ENCODE measurements at places on chromosomes 1 and 21.
A peak's percentile ranks its signal among the peaks of the same experiment; 100 is the strongest.

DNA sequence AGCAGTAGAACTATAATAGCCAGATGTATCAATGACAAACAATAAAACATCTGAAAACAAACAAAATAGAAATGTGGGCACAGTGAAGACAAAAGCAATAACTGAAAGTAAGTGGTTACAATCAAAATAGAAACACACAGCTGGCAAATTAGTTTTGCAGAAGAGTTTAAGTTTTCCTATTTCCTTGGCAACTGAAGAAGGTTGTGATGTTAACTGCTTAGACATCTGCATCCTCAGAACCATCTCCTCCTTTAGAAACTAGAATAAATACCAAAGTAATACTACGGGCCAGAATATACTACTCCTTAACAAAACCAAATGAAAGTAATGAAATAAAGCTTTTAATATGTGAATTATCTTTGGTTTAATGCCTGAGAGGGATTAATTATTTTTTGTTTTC is 605.5 kb downstream of the LTN1 start:
- DNase-seq, result no peak

DNA sequence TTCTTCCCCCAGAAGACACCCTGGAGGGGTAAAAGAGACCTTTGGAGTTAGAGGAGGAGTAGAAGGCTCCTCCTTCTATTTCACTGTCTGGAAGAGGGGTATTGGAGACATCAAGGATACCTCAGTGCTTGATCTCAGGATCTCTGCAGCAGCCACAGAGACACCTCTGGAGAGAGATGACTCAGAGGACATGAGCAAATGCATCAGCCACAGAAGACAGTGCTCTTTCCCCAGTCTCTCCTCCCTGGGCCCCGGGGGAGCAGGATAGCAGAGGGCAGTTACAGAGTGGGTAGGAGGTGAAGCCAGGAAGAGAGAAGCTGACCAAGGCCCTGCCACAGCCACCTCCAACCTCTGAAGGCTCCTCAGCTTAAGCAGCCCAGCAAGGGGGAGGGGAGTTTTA is 15.3 kb upstream of the TEDDM1 start:
- no peak for DNase-seq

DNA sequence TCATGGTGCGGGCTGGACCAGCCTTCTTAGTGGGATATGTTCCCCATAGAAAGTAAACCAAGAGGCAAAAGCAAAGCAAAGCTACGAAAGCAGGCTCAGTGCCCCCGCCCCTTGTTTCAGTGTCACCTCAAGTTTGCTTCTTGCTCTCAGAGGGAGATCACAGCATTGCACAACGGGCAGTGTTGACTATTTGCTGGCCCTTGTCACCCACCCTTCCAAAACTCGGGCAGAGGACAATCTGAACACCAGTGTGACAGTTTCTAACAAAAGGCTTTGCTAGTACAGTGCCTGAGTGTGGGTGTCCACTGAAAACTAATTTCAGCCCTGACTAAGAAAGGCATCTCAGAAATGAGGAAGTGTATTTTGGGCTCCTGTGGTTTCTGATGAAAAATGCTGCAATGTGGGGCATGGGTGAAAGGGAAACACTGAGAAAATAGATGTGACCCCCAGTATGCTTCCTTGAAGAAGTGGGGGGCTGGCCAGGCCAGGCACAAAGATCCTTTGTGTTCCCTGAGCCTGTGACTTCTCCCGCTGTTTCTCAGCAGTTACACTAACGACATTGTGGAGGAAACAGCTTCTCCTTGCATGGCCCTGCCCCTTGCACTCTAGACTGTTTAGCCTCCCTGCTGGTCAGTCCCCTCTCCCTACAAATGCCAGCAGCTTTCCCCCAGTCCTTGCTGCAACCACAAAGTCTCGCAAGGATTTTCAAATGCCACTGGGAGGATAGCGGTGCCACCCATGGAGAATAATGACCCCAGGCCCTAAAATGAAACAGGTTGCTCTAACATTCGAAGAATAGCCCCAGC is 33.3 kb upstream of the KCNE1 start:
- no peak for DNase-seq

GRCh38 chr21:32418146-32418545 is 5.6 kb downstream of the EVA1C start:
- DNase-seq, result no peak

- no peak for DNase-seq
Measured at GRCh38 chr1:207962716-207963426, 51.9 kb upstream of the CD34 start.

DNA sequence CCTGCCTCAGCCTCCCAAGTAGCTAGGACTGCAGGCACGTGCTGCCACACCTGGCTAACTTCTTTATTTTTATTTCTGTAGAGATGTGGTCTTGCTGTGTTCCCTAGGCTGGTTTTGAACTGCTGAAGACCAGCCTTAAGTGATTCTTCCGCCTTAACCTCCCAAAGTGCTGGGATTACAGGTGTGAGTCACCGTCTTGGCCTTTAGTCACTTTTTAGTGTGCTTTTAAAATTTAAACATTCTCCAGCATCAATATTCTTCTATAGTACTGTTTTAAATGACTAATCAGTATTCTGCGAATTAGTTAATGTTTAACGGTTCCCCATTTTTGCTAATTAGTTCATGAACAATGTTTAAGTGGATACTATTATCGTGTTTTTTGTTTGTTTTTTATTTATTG is 60.6 kb downstream of the DYRK1A start:
- no peak for DNase-seq

DNA sequence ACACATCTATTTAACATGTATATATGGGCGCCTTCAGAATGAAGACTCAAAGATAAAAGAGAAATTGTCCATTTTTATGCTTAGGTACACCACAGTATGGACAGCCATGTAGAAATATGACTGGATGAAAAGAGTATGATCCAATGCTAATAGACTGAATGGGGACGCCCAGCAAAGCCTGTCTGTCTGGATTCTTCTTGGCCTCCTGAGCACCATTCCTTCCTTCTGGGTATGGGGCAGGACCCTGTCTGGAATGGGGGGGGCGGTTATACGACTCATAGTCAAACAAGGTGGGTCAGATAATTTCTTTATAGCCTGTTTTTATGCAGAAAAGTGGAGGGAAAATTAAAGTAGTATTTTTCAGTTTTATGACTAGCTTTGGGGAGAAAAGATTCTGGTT is 81.2 kb upstream of the ABCD3 start:
- no peak for DNase-seq

- DNase-seq, result no peak
Measured at GRCh38 chr21:15219894-15220293, 155.1 kb upstream of the NRIP1 start.

DNA sequence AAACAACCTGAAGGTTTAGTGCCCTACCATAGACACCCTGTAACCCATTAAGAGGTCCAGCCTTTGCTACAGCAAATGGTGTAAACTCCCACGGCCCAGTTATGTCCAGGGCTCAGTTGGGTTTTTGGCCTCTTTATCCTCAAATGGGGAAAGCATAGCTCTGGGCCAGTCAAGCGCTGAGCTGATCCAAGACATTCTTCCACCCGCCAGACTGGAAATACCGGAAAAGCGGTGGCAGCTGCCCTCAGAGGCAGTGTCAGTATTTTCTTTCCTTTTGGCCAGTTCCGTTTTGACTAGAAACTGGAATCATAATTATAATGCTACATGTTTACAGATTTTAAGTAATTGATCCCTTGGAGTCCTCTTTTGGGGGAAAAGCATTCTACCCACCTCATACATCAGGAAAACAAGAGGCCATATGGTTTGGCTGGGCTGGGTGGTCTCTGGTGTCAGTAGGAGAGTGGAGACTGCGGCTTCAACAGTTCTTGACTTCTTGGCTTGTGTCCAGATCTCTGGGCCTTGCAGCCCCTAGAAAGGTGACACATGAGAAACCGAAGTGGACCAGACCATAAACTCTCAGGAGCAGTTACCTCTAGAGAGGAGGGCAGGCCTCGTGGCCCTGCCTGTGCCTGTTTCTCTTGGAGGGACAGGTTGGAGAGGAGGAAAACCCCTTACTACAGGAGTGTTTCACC is 30.2 kb upstream of the CLDN14 start:
- no peak for DNase-seq

GRCh38 chr1:29933067-29933466 is 696.7 kb downstream of the PTPRU start:
- DNase-seq, result no peak

DNA sequence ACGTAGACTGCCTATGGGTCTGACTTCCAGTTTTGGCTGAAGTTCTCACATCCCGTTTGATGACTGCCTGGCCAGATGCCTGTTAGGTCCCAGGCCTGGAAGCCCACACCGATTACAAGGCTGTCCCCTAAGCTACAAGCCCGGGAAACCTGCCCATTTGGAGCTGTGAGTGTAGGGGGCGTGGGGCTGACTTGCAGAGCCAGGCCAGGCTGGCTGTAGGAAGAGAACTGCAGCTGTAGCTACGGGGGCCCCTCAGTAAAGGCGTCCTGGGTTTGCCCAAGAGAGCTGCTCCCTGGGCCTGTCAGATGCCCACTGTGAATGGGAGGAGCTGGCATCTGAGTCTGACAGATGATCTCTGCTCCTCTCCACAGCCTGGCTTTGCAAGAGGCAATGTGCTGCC is 199.7 kb downstream of the CAMTA1 start:
- no peak for DNase-seq

- DNase-seq, result no peak
Measured at GRCh38 chr1:205371871-205372660, 15.3 kb upstream of the KLHDC8A start.

DNA sequence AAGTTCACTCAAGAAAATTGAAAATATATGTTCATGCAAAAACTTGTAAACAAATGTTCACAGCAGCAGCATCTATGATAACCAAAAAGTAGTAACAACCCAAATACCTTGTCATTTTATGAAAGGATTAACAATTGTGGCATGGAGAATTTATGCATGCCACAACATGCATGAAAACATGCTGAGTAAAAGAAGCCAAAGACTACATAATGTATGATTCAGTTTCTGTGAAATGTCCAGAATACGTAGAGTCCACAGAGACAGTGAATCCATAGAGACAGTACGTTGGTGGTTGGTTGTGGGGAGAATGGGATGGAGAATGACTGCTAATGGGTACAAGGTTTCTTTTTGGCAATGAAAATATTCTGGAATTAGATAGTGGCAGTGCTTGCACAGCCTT is 148.7 kb downstream of the MAST2 start:
- no peak for DNase-seq

DNA sequence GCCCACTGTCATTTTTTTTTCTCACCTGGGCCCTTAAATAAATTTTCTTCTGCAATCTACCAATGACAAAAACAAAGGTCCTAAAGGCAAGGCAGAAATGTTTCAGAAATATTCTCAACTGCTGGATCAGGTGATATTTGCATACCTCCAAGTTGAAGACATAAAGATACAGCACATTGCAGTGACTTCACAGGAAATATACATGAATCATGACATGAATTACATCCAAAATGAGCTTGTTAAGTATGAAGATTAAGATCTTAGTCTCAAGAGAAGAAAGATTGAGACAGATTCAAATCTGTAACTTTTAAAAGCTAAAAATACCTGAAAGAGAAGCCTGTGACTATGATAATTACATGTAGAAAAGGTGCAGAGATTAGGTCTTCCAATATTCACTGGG is 207.8 kb downstream of the SIPA1L2 start:
- DNase-seq, result no peak

DNA sequence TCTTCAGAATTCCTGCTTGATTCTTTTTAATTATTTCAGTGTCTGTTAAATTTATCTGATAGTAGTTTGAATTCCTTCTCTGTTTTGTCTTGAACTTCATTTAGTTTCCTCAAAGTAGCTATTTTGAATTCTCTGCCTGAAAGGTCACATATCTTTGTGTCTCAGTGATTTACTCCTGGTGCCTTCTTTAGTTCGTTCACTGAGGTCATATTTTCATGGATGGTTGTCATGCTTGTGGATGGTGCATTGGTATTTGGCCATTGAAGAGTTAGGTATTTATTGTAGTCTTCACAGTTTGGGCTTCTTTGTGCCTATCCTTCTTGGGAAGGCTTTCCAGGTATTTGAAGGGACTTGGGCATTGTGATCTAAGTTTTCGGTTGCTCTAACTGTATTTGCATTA is 267.9 kb downstream of the HHAT start:
- DNase-seq, result no peak

DNA sequence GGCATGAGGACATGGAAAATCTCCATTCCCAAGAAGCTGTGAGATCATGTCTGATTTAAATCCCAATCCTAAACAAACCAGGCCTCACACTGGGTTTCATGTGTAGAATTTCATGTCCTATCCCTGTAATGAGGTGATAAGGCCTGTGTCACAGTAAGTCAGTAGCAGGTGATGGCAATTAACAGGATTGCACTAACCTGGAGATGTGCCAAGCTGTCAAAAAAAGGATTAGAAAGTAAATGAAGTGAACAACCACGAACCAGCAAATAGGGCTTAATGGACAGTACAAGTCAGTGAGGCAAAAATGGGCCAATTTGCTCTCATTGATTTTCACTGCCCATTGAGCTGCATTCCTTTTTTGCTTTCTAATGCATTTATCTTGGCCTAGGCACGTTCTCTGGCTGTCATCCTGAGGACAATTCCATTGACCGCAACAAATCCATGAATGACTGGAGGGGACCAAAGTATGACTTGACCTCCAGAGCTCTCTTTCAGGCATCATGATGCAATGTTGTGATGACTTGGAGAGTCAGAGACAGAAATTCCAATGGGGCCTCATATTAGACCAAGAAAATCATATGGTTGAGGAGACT is 673.6 kb upstream of the ADGRL2 start:
- no peak for DNase-seq

- no peak for DNase-seq
Measured at GRCh38 chr1:39943471-39944290, 11.3 kb upstream of the MFSD2A start.

- DNase-seq, result no peak
Measured at GRCh38 chr1:6852136-6852890, 67.1 kb downstream of the CAMTA1 start.

DNA sequence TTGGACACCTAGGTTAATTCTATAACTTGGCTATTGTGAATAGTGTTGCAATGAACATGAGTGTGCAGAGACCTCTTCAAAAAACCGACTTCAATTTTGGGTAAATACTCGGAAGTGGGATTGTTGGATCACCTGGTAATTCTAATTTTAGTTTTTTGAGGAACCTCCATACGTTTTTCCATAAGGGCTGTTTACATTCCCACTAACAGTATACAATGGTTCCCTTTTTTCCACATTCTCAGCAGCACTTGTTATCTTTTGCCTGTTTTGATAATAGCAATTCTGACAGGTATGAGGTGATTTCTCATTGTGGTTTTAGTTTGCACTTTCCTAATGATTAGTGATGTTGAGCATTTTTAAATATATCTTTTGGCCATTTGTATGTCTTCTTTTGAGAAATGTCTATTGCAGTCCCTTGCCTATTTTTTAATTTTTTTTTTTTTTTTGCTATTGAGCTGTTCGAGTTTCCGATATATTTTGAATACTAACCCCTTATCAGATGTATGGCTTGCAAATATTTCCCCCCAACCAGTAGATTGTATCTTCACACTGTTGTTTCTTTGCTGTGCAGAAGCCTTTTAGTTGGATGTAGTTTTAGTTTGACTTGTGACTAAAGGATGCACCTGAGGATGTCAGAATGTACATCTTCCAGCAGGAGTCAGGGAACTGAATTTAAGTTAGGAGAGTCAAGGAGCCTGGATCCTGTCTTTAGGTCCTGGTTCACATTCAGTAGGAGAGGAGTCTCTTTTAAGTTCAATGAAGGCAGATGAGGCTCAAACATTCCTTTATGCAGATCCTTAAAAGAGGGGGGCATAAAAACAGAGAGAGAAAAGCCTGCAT is 120.0 kb downstream of the S1PR1 start:
- no peak for DNase-seq

GRCh38 chr1:61602663-61603062 is 122.3 kb downstream of the TM2D1 start:
- DNase-seq, result no peak

GRCh38 chr1:151130987-151131586 is 15.3 kb downstream of the SEMA6C start:
- peak; percentile 50 for DNase-seq

- no peak for DNase-seq
Measured at GRCh38 chr1:236888903-236889302, 93.8 kb downstream of the MTR start.

Data from stimulated activated CD8-positive, alpha-beta memory T cell treated with anti-CD3 and anti-CD28 coated beads, Interleukin-4, amount 100 ng/mL, for 1 hour (primary cell).